Stimulated activated CD4-positive, alpha-beta T cell treated with anti-CD3 and anti-CD28 coated beads, Interleukin-1b, Interleukin-23, amount 100 ng/mL, for 1 hour (primary cell): ENCODE measurements at places on chromosomes 1 and 21.

DNA sequence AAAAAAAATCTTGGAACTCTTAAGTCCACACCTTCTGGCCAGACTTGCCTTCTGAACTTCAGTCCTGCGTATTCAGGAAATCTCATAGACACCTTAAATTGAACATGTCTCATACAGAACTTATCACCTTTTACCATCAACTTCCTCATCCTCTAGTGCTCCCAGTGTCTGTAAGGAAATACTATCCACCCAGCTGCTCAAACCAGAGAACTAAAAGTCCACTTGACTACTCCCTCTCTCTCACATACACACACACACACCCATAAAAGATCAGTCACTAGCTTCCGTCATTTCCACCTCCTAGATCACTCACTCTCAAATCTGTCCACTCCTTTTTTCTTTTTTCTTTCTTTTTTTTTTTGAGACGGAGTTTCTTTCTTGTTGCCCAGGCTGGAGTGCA is 10.9 kb upstream of the CAP1 start:
- DNase-seq = no peak

DNA sequence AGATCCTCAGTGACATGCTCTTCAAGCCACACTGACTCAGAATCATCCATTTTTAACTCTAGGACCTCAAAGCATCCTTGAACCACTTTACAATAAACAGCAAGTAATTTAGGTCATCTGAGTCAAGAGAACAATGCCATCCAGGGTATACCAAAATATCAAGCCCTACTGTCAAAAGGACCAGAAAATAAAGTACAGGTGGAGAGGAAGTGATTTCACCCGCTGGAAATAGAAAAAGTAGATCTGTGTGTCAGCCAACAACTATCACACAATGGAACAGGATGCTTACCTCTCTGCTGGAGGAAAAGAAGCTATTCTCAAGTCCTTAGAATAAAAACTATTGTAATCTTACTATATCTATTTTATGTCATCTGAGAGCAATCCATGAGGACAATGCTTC is 37.0 kb downstream of the RERE start:
- no peak for DNase-seq

DNA sequence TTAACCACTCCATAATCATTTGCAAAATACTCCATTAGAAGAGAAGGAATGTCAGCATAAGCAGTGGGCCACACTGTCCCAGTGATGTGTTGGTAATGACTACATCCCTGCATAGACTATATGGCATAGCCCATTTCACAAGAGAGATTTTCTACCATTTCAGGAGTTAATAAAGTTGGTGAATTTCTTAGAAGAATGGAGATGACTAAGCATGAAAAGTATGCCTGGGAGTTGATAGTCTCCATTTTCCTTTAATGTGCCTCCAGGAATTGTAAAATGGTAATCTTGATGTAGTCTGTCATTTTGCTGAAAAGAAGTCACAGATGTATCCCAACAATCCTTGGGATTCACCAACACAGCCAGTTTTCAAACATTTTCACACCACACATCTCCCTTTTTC is 608.8 kb upstream of the CHRM3 start:
- no peak for DNase-seq

GRCh38 chr21:46149205-46149901 is 6.0 kb downstream of the FTCD start:
- DNase-seq = no peak

DNA sequence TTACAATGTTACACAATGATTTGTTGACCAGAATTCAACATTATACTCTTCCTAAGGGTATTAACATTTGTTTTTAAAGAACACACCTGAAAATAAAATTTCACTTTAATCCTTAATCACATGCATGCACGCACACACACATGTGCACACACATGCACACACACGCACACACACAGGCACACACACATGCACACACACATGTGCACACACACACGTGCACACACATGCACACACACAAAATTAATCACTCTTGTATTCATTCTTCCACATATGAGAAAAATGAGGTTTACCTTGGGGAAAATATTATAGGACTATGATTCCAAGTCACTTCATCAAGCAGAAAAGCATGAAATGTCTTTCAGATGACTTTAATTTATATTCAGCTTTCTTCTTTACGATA is 331.8 kb upstream of the PLD5 start:
- no peak for DNase-seq

GRCh38 chr1:30670240-30671060 is 52.9 kb downstream of the MATN1 start:
- DNase-seq = no peak

GRCh38 chr1:31535561-31535960 is 40.8 kb upstream of the TINAGL1 start:
- no peak for DNase-seq

DNA sequence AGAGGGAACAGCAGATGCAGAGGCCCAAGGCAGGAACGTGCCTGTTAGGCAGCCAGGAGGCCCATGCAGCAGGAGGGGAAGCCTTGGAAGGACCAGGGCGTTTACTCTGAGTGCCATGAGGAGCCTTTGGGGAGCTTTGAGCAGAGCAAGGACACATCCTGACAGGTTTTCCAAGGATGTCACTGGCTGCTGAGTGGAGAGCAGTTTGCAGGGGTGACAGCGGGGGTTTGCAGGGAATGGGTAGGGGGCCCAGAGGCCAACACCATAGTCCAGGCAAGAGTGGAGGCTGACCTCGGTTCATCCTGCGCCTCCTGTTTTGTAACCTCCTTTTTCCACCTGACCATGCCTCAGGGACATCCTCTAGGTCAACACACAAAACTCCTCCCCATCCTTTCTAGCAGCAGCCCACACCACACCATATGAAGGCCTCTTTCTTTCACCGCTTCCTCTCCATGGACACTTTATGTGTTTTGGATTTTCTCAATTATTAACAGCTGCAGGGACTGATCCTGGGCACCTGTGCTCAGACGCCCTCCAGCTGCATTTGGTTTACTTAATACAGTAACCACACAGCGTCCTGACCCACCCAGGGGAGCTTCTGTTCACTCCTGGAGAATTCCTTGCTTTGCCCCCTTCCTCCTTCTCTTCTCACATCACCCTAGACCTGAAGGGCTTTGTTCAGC is 528.5 kb downstream of the MATN1 start:
- no peak for DNase-seq

GRCh38 chr1:100152271-100152670 is 19.3 kb downstream of the TRMT13 start:
- no peak for DNase-seq

DNA sequence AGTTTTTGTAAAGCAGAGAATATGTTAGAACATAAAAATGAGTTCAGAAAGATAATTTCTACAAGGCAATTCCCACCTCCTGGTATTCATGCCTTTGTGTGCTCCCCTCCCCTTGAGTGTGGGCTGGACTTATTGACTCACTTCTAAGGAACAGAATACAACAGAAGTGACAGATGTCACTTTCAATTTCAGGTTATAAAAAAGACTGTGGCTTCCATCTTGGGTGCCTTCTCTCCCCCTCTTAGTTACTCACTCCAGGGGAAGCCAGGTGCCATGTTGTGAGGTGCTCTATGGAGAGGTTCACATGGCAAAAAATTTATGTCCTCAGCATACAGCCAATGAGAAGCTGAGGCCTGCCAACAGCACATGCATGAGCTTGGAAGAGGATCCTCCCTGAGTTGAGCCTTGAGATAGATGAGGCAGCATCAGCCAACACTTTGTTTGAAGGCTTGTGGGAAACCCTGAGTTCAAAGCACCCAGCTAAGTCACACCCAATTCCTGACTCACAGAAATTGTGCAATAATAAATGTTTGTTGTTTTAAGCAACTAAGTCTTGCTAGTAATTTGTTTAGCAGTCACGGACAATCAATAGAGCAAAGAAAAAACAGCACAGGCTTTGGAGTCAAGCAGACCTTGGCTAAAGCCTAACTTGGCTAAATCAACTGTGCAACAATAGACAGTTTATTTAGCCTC is 73.5 kb upstream of the NGF start:
- DNase-seq = no peak

DNA sequence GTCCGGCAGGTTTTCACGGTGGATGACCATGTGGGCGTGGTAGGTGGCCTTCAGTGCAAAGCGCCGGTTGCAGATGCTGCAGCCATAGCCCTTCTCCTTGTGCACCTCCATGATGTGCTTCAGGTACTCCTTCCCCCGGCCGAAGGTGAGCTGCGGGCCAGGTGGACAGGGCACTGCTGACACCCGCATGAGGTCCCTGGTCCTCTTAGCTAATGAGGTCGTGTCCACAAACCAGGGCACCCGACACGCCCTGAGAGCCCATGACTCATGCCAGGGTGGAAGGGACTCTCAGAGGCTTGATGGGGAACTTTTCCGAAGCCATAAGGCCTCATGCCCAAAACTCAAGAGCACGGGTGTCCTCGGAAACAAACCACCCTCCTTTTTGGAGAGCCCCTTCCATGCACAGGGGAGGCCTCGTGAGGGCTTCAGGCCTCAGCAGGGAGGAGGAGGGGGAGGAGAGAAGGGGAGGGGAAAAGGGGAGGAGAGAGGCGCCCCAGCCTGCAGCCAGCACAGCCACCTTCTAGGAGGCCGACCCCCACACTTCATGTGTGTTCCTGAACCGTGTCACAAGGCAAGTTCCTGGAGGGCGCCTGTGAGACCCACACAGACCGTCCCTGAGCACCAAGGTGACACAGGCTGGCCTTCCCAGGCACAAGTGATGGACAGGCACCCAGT is 54.4 kb upstream of the RIPK4 start:
- no peak for DNase-seq

GRCh38 chr1:93021539-93022134 is 57.4 kb upstream of the MTF2 start:
- no peak for DNase-seq

GRCh38 chr21:26449161-26449560 is 123.9 kb downstream of the CYYR1 start:
- DNase-seq = no peak

GRCh38 chr1:88647249-88647645 is 36.8 kb upstream of the PKN2 start:
- no peak for DNase-seq

GRCh38 chr1:108718927-108719655 is 6.4 kb downstream of the FNDC7 start:
- no peak for DNase-seq

GRCh38 chr21:15437883-15438282 is 291.9 kb upstream of the USP25 start:
- no peak for DNase-seq

DNA sequence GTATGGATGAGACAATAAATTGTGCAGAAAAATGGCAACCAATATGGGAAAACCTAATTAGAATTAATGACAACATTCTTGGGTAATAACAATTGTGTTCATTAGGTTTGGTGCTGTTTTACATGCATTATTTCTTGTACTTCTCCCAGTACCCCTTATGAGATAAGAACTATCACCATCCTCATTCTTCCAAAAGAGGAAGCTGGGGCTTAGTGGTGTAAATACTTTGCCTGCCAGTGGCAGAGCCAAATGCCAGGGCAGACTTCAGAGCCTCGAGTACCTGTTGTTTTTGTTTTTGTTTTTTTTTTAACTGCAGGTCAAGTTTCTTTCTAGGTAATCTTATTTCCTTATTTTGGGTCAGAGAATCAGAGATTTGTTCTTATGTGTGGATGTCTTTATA is 206.4 kb downstream of the RHOU start:
- DNase-seq = no peak

DNA sequence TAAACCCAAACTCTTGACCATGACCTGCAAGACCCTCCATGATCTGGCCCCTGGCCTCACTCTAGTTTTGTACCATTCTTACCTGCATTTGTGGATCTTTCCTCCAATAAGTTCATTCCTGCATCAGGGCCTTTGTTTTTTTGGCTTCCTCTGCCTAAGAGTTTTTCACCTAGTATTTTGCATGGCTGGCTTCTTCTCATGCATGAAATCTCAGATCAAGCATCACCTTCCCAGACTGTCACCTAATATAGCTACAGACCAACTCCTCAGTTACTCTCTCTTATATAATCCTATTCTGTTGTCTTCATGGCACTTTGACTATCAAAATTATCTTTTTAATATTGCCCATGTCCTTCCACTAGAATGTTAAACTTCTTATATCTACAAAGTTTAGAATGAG is 54.2 kb downstream of the BTBD8 start:
- no peak for DNase-seq
